Non-pigmented ciliary epithelial cell (primary cell): ENCODE measurements at places on chromosomes 1 and 21.

DNA sequence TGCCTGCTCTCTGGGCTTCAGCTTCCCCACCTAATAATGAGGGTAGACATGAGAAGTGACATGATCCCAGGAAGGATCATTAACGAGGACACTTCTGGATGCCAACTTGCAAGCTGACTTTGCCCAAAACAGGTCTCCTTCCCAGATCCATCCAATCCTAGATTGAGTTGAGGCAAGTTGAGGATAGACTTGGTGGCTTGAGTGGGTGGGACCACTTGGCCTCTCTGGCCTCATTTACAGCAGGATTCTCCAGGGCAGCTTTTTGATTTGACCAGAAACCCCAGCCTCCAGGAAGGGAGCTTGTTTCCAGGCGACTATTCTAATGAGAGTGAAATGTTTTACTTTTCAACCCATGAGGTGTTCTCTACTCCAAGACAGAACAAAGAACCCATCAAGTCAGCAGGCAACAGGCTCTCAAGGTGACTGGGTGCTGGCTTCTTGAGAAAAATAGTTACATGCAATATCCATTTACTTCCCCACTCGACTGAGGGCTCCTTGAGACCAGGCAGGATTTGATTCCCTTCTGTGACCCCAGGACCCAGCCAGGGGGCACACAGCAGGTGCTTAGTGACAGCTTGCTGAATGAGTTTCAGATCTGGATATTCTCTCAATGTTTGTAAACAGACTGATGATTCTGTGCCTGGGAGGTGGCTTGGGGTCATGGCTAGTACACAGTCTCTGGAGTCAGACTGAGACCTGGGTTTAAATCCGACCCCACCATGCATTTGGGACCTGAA, 128.2 kb downstream of the DMRTB1 start:
- no peak for DNase-seq

DNA sequence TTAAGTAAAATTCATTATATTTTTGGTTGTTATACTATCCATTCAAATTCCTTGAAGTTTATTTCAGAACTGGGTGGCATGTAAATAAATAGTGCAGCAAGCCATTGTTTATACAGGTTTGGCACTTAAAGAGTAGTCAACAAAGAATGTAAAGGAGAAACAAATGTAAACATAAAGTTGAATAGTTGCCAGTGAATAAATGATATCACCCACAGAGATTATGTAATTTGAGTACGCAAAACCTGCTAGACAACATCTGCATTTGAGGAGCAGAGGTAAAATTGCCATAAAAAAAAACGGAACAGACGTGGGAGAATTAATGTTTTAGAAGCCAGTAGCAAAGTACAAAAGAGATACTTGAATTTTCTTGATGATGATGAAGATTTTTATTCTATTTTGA, 111.6 kb downstream of the ADGRL2 start:
- DNase-seq: no peak

- peak; percentile 54 for DNase-seq
These were observed 37.9 kb upstream of the PDC start for GRCh38 chr1:186498695-186499389.

DNA sequence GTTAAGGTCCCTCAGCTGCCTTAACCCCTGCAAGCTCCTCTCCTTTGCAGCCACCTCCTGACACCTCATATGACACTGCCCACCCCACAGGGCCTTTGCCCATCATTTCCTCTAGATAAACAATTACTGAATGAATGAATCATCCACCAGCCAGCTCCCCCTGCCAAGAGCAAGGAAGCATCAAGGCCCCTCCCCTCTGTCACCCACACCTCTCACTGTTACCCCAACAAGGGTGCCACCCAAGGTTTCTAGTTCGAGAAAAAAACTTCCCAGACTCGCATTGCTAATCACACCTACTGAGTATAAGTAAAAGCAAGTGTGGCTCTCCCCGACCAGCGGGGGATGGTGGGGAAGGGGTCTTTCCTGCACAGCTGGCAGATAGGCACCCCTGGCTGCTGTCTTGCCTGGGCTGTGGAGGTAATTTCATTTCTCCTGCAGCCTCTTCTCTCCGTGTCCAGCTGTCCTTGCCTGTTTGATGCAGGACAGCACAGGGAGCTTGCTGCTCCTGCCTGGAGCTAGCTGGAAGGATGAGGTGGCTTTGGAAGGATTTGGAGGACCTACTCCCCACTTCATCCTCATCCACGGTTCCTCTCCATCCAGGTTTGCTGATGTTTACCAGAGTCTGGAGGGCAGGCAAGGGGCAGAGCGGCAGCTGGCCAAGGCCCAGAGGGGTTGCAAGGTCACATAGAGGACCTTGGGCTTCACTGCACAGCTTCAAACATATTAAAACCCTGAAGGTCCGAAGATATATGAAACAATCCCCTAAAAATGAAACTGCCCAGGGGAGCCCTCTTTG, 33.1 kb upstream of the LBR start:
- no peak for DNase-seq

DNA sequence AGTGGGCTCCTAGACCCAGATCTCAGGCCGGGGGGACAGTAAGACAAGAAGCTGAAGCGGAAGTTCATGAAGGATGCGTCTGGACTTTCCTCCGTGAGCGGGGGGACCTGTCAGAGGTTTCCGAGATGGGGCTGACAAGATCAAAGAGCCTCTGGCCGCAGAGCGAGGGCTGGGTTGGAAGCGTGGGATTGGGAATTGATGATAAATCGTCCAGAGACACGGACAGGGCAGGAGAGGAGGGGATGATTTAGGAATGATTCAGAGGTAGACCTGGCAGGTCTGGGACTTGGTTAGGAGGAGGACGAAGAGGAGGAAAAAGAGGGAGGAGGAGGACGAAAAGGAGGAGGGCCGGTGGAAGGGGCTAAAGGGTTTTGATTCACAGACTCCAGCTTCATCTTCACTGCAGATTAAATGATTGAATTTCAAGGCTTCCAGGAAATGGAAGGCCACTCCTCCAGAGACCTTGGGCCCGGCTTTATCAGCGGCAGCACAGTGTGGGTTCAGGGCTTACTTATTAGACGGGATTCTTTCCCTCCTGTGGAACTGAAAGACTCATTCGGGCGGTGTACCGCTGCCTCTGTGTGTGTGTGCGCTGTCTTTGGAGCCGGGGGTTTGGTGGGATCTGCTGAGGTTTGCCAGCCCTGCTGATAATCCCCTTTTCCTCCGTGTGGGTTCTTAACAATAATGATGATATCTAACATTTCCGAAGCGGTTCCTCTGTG, 85.7 kb upstream of the SLC45A1 start:
- DNase-seq: no peak

- DNase-seq: no peak
These were observed 66.0 kb downstream of the OLIG1 start for GRCh38 chr21:33135925-33136324.
